ENCODE measurements at places on chromosomes 3 and 15.

DNA sequence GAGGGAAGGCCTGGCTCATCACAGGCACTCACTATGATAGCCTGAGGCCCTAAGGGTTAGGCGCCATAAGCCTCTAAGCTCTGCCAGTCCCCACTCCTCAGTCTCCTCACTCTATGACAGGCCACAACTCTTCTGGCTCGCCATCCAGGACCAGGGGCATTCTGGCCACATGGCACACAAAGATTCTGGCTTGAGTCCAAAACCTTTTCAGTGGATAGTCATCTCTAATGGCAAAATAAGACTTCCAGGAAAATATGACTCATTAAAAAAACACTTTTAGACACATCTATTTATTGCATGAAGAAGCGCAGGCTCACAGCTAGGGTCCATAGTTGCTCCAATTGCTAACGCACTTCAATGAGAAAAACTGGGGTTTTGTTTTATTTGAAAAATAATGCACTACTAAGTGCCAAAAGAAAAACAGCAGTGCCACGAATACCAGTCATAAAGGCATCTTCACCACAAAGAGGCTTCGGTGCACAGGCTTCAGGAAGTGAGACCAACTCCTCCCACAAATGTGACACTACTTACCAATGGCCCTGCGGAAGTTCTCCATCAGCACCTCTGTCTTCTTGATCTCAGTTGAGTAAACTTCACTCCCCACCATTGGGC, 11.1 kb downstream of the RUVBL1 start:
- DNase-seq: no peak

GRCh38 chr15:36632226-36632625, 52.8 kb downstream of the CDIN1 start:
- DNase-seq: no peak

DNA sequence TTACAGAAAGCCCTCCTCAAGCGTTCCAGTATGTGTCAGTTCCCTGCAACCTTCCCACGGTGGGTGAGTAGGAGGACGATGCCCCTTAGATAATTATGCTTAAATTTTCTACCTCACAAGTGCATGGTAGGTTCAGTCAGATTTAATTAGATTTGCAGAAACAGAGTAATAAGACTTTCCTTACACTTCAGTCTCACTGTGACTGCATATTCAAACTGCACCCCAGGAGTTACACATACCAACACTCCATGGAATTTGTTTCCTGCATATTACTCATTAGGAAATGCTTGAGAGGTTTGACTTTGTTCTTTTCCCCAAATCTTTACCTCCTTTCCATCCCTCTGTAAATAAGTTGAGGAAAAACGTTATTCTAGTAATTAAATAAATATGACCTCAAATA, 108.8 kb downstream of the ARRDC4 start:
- no peak for DNase-seq

- DNase-seq: no peak
Observed at GRCh38 chr15:60458721-60459120, 20.2 kb downstream of the ICE2 start.

- no peak for DNase-seq
Observed at GRCh38 chr15:68340726-68341671, 63.5 kb downstream of the FEM1B start.

DNA sequence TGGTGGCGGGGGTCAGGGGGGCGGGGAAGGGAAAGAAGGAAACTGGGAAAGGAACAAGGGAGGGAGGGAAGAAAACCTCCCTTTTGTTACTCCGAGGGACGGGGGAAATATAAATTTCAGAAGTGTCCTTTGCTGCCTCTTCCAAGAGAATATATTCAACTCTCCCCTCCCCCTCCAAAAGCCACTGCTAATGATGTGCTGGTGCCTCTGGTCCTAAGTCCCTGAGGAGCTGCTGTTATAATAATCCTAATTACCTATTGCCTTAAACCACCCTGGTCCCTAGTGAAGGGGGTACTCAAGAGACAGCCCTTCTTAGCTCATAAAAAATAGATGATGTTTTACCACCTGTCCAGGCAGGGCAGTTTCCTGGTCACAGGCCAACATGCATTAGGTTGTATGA, 118.3 kb upstream of the TRIM42 start:
- no peak for DNase-seq

GRCh38 chr15:63920504-63921175, 86.9 kb upstream of the HERC1 start:
- DNase-seq: no peak

DNA sequence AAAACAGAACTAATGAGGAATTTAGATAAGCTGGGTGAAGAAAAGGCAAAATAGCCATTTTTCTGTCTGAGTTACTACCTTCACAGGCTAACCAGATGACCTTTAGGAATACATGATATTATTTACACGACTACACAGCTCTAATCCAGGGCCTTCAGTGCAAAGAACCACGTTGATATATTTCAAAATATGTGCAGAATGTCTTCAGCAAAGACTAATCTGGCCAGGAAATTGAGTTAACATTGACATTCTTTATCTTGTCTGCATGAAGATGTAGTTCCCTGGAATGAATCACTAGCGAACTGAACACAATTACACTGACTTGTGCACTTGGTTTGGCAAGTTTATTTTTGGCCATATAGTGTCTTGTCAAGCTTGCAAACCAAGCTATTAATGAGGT, 41.5 kb downstream of the PDHB start:
- DNase-seq: no peak

- no peak for DNase-seq
Observed at GRCh38 chr3:13303410-13303809, 116.7 kb downstream of the NUP210 start.

DNA sequence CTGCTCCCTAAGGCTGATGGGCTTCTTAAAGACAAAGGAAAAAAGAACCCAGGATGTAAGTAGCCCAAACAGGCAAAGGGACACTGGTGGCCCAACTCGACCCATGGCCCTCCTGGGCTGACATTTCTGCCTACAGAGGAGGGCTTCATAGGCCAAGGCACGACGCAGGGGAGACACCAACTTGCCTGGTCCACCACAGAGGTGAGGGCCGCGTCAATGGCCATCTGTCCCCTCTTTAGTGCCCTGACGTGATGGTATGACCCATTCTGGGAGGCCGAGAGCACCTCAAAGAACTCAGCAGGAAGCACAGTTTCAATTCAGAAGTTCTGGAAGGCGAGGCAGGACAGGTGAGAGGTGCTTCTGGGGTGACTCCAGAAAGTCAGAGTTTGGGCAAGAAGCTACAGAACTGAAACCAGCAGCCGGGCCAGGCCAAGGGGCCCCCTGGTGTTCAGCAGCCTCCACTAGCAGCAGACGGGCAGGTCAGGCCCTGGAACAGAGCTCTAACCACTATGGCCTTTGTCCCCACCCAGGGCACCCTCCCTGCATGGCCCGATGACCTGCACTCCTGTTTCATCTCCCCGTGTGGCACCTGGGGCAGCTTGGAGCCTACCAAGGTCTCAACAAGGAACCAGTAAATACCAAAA, 45.1 kb downstream of the HMCES start:
- DNase-seq: no peak

DNA sequence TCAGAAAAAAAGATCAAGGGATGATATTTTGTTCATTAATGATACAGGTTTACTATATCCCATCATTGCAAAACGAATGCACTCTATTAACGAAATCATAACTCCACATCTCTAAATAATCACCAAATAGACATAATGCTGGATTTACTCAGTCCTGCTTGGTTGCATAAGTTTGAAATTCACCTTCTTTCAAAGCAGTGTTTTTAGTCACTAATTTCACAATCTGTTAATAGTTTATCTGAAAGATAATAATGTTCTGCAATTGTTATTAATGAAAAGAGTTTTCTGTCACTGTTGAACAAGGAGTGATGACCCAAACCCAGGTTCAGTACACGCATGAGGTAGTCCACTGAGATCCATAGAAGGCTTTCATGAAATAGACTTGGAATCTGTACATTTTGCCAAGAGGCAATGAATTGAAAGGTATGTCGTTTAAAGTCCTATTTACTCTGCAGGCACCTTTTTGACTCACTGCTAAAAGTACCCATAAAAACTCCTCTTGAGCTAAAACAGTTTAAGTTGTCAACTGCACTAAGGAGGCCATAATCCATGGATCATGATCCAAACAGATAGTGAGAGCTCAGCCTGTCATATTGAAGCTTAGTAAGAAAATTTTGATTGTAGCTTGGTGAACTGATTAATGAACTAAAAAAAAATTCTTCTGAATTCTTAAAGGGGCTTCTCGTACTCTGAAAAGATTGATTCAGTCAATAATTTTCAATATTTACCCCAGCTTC, 75.6 kb upstream of the MBNL1 start:
- no peak for DNase-seq

Data from NCI-H774 (cell line).